Chondrocyte (in vitro differentiated cells): ENCODE measurements at places on chromosomes 6 and 20. TPM values are rescaled to one million over a fixed set of nuclear protein-coding genes. Genes with fewer than 3 reads are reported as not detected.

HTR1E gene
- total RNA-seq: not detected in 3 replicates

ABRACL gene
- total RNA-seq: 10.4 to 20.2 TPM (median 17.2 TPM) in 3 replicates

CCDC167 gene
- 28.3 to 34.0 TPM (median 29.9 TPM) in 3 replicates for total RNA-seq

ANGPT4 gene
- total RNA-seq: 0.12 TPM in 1 of 3 replicates, not detected in the others

CCM2L gene
- not detected in 3 replicates for total RNA-seq

ZKSCAN4 gene
- total RNA-seq: 4.8 to 7.1 TPM (median 5.1 TPM) in 3 replicates

MCCD1 gene
- not detected in 3 replicates for total RNA-seq

DNA sequence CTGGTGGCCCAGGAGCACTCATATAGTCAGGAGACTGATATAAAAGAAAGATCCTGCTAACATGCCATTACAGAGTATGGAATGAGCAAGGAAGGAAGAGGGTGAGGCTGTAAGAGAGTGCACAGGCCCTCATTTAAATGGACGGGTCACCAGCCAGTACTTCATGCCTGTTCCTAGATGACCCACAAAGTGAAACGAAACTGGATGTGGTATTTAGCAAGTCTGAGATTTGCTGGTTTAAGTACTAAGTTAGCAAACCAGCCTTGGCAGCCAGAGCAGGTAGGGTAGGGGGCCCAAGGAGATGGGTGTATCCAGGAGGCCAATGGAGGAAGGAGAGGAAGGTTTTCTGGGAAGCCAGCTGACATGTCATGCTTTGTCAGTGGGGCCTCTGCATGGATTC is 15.9 kb downstream of the NT5E start:
- DNase-seq: no peak

DNA sequence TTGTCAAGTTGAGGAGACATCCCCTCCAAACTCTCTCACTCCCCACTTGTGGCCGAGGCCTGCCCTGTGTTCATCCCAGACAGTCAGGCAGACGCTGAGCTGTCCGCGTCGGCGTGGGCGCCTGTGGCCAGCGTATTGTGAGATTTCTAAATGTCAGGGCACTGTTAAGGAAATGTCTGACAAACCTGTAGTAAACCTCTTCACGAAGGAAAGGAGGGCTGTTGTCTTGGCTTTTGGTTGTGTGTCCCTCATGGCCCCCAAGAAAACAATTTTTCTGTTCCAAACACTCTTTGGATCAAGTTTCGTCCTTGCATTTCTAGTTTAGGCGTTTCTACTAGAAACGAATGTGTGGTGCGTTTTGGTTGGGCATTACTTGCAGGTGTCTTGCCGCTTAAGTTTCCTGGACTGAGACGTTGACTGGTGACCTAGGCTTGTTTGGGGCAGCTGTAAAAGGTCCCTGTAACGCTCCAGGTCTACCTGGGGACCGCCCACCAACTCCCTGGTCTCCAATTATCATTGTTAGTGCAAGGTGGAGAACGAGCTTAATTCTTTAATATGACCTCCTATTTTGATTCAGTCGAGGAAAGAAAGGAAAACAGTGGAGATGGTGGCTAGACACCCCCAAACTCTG is 8.7 kb upstream of the POU3F2 start:
- no peak for DNase-seq

GRCh38 chr6:93139408-93140081 is 279.8 kb downstream of the EPHA7 start:
- no peak for DNase-seq

- no peak for DNase-seq
Measured at GRCh38 chr6:104431096-104431495, 428.6 kb downstream of the HACE1 start.

DNA sequence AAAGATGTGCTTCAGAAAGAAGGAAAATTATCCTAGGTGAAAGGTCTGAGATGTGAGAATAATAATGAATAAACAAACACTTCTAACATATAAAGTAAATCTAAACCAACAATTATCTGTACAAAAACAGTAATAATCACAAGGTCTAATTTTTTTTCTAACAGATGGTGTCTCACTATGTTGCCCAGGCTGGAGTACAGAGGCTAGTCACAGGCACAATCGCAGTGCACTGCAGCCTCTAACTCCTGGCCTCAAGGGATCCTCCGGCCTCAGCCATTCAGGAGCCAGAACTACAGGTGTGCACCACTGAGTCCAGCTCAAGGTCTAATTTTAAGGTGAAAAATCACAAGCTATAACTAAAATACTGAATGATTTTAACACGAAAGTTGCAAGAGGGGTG is 17.0 kb upstream of the ZC3H12D start:
- DNase-seq: no peak

DNA sequence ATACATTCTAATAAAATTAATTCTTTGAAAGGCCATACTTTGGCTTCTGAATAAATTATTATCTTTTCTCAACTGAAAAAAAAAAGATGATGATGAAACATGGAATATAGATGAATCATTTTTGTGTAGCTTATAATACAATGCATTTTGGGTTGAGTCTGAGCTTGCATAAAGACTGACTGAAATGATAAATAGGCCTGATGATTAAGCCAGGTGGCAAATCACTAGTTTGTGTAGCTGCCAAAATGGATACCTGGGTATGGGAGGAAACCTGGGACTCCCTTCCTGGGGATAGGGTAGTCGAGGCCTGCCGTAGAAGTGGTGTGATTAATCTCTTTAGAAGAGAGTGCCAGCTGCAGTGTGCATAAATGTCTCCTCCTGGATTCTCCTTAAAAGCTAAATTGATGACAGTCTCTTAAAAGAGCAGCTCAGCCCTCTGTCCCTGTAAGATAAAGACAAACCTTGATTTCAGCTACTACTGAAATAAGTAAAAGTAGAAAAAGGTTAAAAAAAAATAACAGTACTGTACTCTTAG is 275.1 kb downstream of the GRIK2 start:
- no peak for DNase-seq

DNA sequence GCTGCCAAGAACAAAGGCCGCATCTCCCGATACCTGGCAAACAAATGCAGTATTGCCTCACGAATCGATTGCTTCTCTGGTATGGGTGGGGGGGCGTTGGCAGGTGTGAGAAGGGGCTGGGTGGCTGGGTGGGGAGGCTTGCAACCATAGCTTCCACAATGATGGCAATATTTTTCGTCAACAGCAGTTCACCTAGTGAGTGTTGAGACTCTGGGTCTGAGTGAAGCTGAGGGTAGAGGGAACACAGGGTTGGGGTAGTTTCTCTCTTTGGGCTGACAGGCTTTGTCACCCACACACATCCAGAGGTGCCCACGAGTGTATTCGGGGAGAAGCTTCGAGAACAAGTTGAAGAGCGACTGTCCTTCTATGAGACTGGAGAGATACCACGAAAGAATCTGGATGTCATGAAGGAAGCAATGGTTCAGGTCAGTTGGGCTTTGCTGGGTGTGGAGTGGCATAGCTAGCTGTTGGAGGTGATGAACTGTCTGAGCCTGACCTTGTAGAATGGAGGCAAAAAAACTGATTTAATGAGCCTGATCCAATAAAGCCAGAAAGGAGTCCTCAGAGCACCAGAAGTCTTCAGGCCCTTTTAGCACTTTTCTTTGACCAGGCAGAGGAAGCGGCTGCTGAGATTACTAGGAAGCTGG is 4.2 kb downstream of the NOP56 start:
- DNase-seq: no peak

- DNase-seq: no peak
Measured at GRCh38 chr6:57252975-57253374, 30.9 kb upstream of the RAB23 start.

DNA sequence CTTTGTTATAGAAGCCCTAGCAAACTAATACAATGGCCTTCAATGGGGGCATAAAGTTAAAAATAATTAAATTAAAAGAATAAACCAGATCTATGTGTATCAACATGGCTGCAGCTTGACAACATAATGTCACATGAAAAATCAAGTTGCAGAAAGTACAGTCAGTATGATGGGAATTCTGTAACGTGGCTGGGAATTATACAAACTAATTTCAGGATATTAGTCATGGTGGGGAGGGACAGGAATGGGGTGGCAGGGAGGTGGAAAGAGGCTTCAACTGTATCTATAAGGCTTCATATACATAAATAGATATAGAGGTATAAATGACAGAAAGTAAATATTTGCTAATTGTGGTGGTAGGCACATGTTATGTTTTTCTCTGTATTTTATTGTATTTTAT is 107.1 kb downstream of the UNC5CL start:
- DNase-seq: no peak

- no peak for DNase-seq
Measured at GRCh38 chr6:109768485-109768884, 77.4 kb downstream of the FIG4 start.

- no peak for DNase-seq
Measured at GRCh38 chr6:160678230-160678629, 14.2 kb upstream of the LPA start.
